ENCODE measurements at places on chromosomes 13 and 19.

GRCh38 chr19:31350693-31351055 is 1.4 kb upstream of the TSHZ3 start:
- DNase-seq: no peak

GRCh38 chr19:4504297-4504701 is 14.0 kb downstream of the PLIN4 start:
- DNase-seq: no peak

GRCh38 chr13:42746866-42747265 is 34.5 kb upstream of the FAM216B start:
- no peak for DNase-seq

GRCh38 chr19:19740755-19741154 is 7.8 kb upstream of the ZNF14 start:
- no peak for DNase-seq

GRCh38 chr13:74046431-74046830 is 87.8 kb downstream of the KLF12 start:
- DNase-seq: no peak

GRCh38 chr13:39982745-39983144 is 327.3 kb downstream of the COG6 start:
- no peak for DNase-seq

- no peak for DNase-seq
Measured at GRCh38 chr13:38888309-38888708, 102.3 kb downstream of the STOML3 start.

GRCh38 chr13:47420020-47420419 is 523.2 kb upstream of the HTR2A start:
- DNase-seq: no peak

DNA sequence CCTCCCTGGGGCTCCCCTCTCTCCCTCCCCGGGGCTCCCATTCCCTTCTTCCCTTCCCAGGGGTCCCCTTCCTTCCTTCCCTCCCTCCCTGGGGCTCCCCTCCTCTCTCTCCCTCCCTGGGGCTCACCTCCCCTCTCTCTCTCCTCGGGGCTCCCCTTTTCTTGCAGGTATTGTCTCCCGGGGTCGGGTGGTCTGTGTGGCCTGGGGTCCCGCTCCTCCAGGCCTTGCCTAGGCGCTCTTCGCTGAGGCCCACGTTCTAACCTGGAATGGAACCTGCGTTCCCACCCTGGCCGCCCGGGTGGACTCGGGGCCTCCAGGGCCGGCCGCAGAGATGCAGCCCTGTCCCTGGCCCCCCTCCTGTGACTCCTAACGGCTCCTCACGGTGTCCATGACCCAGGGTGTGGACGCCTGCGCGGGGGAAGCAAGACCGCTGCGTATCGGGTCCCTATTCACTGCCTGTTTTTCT is 940 bp upstream of the DCUN1D2 start:
- no peak for DNase-seq

GRCh38 chr13:43650882-43651281 is 135.9 kb downstream of the ENOX1 start:
- DNase-seq: no peak

- no peak for DNase-seq
Measured at GRCh38 chr13:60922576-60923231, 492.9 kb downstream of the PCDH20 start.

GRCh38 chr19:35375505-35376307 is 4.8 kb downstream of the GPR42 start:
- no peak for DNase-seq

DNA sequence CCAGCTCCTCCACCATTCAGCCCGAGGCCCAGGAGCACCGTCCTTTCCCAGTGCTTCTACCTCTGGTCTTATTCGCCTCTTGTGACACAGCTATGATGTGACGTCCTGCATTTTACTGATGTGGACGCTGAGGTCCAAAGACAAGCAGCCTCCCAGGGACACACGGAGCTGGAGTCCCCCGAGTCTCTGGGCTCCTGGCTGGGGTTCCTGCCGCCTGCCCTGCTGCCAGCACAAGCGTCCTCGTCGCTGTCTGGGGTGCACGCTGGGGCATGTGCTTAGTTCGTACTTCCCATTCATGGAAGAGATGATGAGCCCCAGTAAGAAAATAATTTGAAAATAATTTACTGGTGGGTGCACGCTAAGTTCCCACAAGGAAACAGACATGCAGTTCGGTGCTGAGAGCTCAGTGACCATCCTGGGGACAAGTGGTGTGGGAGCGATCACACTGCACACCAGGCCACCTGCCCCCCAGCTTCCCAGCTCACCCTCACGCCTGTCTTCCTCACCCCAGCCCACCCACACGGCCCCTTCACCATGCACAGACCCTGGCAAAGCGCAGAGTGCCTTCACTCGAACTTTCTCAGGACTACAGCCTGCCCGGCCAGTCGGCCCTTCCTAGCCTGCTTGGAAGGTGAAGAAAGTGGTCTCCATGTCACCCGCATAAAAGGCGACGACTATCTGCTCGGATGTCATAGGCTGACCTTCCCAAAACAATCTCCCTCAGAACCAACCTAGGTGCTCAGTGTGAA is 14.2 kb upstream of the CFAP97D2 start:
- DNase-seq: no peak

DNA sequence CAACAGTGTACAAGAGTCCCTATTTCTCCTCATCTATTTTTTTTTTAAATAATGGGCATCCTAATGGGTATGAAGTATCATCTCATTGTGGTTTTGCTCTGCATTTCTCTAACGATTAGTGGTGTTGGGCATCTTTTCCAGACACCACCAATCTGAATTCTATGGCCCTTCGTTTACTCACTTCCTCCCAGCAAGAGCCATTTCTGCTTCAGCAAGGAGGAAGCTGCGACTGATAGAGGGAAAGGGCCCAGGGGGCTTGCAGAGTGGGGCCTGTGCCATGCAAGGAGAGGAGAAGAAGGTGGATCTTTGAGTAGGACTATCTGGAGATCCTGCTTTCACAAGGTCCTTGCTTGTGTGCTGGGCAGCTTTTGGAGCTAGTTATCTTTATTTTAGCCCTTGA is 58.0 kb downstream of the USPL1 start:
- no peak for DNase-seq

- DNase-seq: no peak
Measured at GRCh38 chr13:112326821-112327370, 49.3 kb upstream of the SPACA7 start.

DNA sequence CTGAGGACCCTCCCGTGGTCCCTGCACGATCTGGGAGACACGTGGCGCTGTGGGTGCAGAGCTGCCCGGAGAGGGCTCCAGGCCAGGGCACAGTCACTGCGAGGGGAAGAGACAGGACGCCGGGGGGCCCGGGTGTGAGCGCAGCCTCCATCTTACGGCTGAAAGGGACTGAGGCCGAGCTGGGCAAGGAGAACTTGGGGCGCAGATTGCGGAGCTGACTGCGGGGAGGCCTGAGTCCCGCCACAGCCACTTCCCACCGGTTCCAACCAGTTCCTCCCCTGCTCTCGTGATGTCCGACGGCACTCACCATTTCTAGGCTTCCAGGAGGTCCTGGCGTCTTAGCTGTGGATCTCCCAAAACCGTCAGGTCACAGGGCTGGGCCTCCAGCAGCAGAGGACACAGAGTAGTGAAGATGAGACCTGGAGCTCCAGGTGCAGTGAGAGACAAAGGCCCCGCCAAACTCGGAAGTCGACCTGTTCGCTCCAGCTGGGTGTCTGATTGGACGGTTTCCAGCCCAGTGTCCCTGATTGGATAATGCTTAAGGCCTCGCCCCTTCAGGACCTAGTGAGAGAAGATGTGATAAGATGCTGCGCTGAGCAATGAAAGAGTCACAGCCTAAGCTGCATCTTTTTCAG is 4.8 kb upstream of the ZNF253 start:
- DNase-seq: peak; percentile 8

- no peak for DNase-seq
Measured at GRCh38 chr13:46359714-46360113, 27.3 kb downstream of the RUBCNL start.

DNA sequence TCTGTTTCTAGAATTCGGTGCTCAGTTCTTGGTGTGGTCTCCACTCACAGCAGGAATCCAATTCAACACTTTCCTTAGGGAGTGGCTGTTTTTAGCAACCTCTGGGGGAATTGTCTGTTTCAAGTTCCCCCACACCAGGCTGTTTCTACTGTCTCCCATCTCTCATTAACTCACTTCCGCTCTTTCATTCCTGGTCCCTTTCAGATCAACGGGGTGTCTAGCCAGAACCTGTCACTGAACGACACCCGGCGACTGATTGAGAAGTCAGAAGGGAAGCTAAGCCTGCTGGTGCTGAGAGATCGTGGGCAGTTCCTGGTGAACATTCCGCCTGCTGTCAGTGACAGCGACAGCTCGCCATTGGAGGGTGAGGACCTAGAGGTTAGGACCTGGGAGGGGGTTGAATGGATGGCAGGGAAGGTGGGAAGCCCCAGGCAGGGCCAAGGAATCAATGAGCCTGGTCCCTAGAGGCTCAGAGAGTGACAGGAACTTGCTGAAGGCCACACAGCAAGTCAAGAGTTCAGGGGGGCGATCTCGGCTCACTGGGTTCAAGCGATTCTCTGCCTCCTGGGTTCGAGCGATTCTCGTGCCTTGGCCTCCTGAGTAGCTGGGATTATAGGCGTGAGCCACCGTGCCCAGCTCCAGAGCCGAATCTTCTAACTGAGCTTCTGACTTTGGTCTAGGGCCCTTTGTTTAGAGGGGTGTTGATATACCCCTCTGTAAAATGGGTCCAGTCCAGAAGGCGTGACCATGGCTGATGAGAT is 25.5 kb downstream of the TJP3 start:
- no peak for DNase-seq

DNA sequence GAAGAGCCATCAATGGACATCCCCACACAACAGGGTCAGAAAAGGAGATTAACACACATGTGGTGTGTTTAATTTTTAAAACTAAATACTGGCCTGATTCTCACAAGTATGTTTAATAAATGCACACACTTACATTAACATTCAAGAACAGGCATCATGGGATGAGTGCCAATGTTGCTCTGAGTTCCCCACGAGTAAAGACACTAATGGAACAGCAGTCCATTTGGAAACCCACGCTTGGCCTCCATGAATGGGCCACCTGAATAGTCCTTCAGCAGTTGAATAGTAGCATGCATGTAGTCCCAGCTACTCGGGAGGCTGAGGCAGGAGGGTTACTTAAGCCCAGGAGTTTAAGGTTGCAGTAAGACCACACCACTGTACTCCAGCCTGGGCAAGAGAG is 195.2 kb upstream of the IPO5 start:
- DNase-seq: no peak

DNA sequence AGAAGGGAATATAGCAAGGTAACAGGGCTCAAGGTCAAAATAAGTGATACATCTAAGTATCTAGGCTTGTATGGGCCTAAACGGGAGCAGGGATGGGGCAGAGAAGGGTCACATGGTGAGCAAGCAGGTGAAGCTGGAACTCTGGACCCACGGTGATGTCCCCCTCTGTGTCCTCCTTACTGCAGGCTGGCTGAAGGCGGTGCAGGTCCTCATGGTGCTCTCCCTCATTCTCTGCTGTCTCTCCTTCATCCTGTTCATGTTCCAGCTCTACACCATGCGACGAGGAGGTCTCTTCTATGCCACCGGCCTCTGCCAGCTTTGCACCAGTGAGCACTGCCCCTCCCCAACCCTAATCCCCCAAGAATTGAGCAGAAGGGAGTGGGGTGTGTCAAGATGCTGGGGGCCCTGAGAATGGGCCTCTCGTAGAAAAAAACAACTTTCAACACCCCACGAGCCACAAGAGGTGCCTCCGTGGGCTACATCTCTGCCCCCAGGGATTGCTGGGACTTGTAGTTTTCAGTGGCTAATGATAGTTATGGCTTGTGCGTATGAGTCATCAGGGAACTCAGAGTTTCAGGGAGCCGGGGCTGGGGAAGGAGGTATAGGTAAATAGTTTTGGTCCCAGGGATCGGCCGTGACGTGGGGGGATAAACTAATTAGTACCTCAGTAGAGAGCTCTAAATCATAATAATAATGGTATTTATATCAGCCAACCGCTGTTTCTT is 4.0 kb downstream of the EMP3 start:
- DNase-seq: no peak

DNA sequence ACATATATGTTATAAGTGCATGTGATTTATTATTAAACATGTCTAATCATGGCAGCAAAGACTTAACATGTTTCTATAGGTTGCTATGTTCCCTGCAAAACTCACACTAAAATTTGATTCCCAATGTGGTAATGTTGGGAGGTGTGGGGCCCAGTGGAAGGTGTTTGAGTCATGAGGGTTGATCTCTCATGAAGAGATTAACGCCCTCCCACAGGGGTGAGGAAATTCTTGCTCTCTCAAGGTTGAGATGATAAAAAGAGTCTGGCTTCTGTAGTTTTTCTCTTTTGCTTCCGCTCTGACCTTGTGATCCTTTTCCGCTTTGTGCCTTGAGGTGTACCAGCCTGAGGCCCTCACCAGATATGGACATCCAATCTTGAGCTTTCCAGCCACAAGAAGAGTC is 737.5 kb upstream of the SLITRK5 start:
- no peak for DNase-seq

DNA sequence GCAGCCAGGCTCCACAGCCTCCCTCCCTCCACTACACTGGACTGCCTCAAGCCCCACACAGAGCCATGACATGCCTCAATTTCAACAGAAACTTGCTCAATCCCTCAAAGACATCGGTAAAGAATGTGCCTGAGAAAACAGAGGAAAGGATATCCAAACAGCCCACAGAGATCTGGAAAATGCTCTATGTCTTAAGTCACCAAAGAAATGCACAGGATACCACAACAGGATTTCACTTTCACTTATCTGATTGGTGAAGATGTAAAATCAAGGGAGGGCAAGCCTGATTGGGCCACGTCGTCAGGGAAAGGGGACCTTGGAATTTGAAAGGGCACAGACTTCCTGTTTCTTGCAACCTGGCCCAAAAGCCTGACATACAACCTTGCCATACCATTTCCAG is 14.2 kb downstream of the CACNA1A start:
- DNase-seq: no peak

DNA sequence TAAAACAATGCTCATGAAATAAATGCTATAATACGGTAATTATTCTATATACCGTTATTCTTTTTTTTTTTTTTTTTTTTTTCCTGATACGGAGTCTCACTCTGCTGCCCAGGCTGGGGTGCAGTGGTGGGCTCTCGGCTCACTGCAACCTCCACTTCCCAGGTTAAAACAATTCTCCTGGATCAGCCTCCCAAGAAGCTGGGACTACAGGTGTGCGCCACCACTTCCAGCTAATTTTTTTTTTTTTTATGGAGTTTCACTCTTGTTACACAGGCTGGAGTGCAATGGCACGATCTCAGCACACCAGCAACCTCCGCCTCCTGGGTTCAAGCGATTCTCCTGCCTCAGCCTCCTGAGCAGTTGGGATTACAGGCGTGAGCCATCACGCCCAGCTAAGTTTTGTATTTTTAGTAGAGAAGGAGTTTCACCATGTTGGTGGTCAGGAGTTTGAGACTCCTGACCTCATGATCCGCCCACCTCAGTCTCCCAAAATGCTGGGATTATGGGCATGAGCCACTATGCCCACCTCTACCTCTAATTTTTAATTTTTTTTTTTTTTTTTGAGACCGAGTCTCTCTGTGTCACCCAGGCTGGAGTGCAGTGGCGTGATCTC is 6.9 kb downstream of the PPP1R15A start:
- DNase-seq: no peak
